Left lung (tissue), 14 donors: ENCODE measurements at places on chromosomes 5 and 9. TPM values are rescaled to one million over a fixed set of nuclear protein-coding genes. Genes with fewer than 3 reads are reported as not detected.

GRCh38 chr9:126894052-126894603 is 20.5 kb upstream of the RALGPS1 start:
- no peak for DNase-seq

GRCh38 chr5:14218897-14219573 is 75.9 kb downstream of the TRIO start:
- no peak for DNase-seq

DNA sequence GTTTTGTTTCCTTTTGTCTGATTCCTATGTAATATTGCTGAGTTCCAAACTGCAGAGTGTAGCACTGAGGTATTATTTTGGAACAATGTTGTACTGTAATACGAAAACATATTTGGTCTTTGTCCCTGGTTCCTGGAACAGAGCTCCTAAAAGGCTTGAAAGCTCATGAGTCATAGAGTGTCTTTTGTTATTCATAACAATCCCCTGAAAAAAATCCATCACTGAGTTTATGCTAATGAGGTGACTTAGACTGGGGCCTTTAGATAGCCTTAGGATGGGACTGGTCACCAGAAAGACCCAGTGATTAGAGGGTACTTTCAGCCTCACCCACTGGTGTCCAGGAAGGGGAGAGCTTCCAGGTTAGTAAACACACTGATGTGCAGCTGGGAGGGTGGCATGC is 132.7 kb upstream of the POU5F2 start:
- no peak for DNase-seq

GRCh38 chr9:19116107-19116790 is 11.0 kb downstream of the PLIN2 start:
- no peak for DNase-seq

GRCh38 chr9:38371495-38371894 is 21.0 kb upstream of the ALDH1B1 start:
- DNase-seq: no peak

Gene CDH12
- polyA plus RNA-seq: 2.6 TPM

GRCh38 chr5:118604106-118604505 is 384.2 kb downstream of the DTWD2 start:
- no peak for DNase-seq

- DNase-seq: no peak
Measured at GRCh38 chr9:129746092-129746777, 6.6 kb downstream of the PTGES start.

Gene SLC34A3
- 2.7 TPM for polyA plus RNA-seq

Gene SLCO6A1
- polyA plus RNA-seq: not detected

- DNase-seq: no peak
Measured at GRCh38 chr5:65086234-65086890, 317.6 kb downstream of the CWC27 start.

DNA sequence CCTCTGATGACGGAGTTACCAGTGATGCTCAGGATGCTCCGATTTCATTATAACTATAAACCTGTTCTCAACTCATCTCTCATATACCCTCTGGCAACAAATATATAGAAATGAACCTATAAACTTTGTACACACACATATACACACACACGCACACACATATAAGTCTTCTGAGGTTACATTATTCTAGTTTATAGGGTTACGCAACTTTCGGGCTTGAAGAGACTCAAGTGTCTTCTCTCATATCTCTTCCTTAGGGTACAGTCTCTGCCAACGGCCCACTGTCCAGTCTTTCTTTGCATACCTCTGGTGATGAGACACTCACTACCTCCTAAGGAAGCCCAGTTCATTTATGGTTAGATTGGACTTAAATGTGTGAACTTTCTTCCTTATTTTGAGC is 69.4 kb upstream of the TBC1D2 start:
- no peak for DNase-seq

- no peak for DNase-seq
Measured at GRCh38 chr9:81103597-81104471, 585.5 kb downstream of the TLE1 start.

DNA sequence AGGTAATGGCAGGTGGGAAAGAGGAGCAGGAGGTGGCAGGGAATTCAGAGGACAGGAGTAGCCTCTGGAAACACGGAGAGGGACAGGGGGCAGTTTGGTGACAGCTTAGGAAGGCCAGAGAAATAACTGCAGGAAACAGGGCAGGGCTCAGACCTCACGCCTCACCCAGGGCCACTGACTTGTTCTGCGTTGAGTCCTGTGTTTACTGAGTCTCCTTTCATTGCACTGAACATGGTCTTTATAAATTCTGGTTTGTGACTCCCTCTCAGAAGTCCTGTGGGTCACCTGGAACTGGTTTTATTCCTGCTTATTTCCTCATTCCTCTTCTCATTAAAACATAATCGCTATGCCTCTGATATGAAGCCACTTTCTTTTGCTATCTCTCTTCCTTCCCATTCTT is 55.2 kb upstream of the ZNF622 start:
- no peak for DNase-seq

DNA sequence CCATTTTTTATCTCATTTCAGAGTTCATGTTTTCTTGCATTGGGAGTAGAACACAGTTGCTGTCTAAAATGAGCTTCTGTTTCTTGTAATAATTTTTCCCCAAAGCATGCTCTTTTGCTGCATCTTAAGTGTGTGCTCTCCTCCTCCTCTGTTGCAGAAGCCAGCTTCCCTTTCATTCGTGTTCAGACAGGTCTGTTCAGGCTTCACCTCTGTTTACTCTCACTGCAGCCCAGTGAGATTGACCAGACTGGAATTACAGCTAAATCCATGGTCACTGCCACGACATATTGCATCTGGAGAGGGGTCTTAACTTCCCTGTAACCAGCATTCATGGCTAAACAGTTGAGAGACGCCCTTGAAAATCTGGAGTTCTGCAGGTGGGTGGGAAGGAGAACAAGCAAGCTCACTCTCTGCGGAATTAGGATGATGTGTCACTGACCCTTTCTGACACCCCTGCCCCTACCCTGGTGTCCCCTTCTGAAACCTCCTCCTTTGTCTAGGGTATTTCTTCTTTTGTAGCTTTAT is 223.2 kb downstream of the FSTL4 start:
- no peak for DNase-seq

Gene ECM2
- 51.1 TPM for polyA plus RNA-seq

- DNase-seq: no peak
Measured at GRCh38 chr5:174418809-174419539, 305.4 kb upstream of the MSX2 start.

GRCh38 chr9:124527781-124528180 is 20.6 kb upstream of the NR5A1 start:
- DNase-seq: no peak

DNA sequence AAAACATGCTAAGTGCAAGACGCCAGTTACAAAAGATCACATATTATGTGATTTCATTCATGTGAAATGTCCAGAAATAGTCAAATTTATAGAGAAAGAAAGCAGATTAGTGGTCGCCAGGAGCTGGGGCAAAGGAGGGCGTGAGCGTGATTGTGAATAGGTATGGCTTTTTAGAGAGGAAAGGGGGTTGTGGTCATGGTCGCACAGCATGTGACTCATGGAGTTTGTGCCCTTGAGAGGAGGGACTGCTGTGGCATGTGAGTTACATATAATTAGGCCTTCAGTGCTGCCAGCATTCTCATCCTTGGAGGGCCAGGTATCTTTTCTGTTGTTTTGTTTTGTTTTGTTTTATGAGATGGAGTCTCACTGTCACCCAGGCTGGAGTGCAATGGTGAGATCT is 21.2 kb upstream of the MARCHF6 start:
- no peak for DNase-seq

DNA sequence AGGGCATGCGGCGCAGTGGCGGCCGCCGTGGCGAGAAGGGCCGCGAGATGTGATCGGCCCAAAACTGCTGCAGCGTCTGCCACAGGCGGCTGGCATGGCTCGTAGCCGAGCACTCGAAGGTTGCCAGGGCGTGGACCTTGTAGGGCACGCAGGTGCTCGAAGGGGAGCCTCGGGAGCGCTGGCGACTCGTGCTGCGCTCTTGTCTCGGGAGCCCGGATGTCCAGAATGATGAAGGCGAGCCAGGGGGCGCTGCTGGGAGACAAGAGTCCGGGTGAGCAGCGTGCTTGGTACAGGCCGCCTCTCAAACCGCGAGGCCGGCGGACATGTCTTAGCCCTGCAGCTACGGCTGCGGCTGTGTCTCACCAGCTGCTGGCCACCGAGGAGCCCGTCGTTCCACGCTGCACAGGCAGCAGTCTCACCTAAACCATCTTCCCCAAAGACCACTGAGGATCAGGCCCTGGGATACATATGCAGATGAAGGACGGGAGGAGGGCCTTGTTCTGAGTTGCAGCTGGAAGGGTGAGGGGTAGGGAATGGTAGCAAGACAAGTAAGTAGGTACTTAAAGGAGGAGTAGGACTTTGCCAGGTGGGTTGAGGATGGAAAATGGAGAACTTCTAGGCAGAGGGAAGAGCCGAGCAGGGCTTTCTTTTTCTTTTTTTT is 1.7 kb downstream of the CBY3 start:
- DNase-seq: peak; percentile 76

- DNase-seq: no peak
Measured at GRCh38 chr5:137275083-137275482, 224.0 kb downstream of the SPOCK1 start.
